ENCODE measurements at places on chromosomes 7 and 10.

DNA sequence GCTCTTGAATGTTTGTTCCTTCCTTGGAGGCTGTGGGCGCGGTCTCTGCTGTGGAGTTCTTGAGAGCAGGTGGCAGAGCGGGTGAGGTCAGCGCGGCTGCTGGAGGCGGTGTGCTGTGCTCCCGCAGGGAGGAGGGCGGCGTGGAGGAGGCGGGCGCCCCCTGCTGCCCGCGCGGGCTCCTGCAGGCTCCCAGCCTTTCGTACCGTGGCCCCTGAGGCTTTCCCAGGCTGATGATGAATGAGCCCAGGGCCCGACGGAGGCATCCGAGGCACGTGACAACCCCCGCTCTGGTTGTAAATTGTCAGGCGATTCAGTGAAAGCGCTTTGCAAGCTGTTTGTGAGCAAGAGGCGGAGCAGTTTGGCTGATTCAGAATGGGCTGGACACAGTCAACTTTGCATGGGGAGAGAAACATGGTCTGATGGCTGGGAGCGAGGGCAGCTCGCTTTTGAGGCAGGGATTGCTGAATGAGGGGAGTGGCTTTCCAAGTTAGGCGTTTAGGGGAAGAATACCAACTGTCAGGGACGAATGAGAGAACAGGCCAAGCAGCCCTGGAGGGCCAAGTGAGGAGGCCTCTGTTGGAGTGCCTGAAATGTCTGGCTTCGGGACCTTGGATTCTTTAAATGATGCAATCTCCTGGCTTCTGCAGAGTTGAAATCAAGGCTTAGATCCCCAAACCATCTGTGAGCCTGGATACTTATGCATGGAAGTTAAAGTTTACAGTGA is 46.6 kb downstream of the CDHR3 start:
- DNase-seq = peak; percentile 82

GRCh38 chr7:76302347-76303201 is at the start of gene HSPB1:
Gene HSPB1 (plus strand): TSS chr7:76302673. CDS start chr7:76302713, 40 bp downstream.
- DNase-seq = peak; percentile 58

- no peak for DNase-seq
Measured at GRCh38 chr7:155482511-155483183, 24.7 kb downstream of the EN2 start.

- DNase-seq = no peak
Measured at GRCh38 chr7:78080241-78080640, 281.7 kb downstream of the PHTF2 start.

DNA sequence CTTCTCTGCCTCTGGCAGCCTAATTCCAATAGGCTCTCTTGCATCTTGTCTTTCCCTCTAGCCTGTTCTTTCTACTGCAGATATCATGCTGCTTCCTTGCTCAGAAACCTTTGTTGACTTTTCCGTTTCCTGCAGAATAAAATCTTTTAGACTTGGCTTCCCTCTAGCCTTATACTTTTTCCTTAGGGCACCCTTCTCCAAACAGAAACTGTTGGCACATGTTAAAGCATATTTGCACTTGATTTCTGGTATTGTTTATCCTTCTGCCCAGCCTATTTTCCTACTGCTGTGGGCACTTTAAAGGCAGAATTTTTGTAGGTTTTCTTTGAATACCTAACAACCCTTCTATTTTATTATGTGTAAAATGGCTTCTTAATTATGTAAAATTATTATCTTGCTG is 4.6 kb downstream of the GNAI1 start:
- DNase-seq = no peak

DNA sequence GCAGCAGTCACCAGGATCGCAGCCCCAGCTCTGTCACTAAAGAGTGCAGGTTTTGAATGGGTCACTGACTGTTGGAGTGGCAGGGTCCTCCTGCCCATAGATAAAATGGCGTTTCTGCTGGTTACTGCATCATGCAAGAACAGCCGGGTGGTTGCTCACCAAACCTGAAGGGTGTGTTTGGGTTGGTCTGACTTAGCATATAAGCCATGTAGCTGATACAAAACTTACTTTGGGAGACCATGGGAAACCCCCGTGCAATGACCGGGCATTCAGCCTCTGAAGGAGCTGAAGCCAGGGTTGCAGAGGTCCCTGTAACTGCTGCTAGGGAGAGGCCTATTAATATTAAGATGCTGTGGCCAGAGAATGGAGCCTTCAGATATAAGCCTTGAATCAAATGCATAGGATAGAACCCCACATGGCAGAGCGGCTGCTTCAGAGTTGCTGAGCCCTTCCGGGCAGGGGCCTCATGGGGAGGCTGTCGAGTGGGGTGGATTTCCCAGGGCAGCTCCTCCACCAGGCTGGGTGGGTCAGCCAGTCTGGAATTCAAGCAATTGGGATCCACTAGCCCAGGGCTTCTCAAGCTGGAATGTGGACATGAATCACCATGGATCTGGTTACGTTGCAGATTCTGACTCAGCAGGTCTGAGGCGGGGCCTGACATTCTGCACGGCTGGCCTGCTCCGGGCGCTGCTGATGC is 70.9 kb upstream of the CTBP2 start:
- DNase-seq = no peak

GRCh38 chr7:28641752-28642545 is 229.6 kb downstream of the CREB5 start:
- no peak for DNase-seq

DNA sequence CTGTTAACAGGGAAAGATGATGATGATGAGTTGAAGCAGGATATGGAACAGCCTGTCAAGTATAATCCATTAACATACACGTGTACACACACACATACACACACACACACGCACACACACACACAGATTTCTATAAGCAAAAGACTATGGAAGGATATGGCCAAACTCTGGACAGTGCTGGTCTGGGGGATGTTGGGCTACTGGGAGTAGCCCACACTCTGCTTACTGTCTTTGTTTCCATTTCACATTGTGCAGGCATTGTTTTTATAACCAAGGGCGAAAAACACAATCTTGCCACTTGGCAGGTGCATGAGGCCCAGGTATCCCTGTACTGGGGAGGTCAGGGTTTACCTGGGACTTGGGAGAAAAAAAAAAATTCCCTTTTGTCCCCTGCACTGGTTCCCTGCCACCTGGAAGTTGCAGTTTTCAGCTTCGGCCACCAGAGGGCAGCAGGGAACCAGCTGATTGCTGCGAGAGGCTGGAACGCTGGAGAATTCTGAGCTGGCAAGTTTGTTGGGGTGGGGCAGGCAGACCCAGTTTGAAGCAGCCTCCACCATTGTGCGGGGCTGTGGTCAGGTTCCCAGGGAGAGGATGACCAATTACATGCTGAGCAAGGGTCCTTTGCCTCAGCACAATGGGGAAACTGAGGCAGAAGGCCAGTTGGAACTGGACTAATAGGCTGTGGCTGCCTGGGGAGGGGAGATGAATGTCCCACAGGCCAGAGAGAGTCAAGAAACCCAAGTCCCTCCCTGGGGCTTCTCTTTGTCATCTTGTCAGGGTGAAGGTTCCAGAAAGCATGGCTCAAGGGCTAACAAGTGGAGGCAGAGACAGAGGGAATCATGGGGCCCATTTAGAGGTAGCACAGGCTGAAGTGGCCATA is 27.3 kb downstream of the PPIF start:
- peak; percentile 80 for DNase-seq
